ENCODE measurements at places on chromosomes 16 and 17.

- no peak overlapping the region for H3K4me3 ChIP-seq
- peaks cover 4% of the 10 kb centered on the region for H3K27me3 ChIP-seq
- DNase-seq, result no peak
- peaks cover 4% of the 10 kb centered on the region for H3K4me1 ChIP-seq
- H3K36me3 ChIP-seq, result no peaks in the 10 kb centered on the region
Measured at GRCh38 chr16:47728205-47728604, 267.1 kb downstream of the PHKB start.

- peaks cover 5% of the 10 kb centered on the region for H3K4me1 ChIP-seq
- H3K36me3 ChIP-seq, result no peaks in the 10 kb centered on the region
- H3K27me3 ChIP-seq, result no peaks in the 10 kb centered on the region
Measured at GRCh38 chr17:16931318-16932060, 40.4 kb downstream of the TNFRSF13B start.

GRCh38 chr16:69756705-69757104 is 2.0 kb upstream of the NOB1 start:
- DNase-seq, result no peak
- H3K4me3 ChIP-seq, result no peak overlapping the region
- H3K4me1 ChIP-seq, result peaks cover 23% of the 10 kb centered on the region
- H3K27me3 ChIP-seq, result no peaks in the 10 kb centered on the region
- H3K36me3 ChIP-seq, result peaks cover 20% of the 10 kb centered on the region
- H3K27ac ChIP-seq, result no peak overlapping the region

- H3K36me3 ChIP-seq, result peaks cover 12% of the 10 kb centered on the region
- no peaks in the 10 kb centered on the region for H3K27me3 ChIP-seq
- DNase-seq, result no peak
- H3K4me1 ChIP-seq, result peaks cover 4% of the 10 kb centered on the region
- H3K4me3 ChIP-seq, result no peak overlapping the region
Measured at GRCh38 chr16:81353895-81354294, 39.1 kb downstream of the GAN start.

DNA sequence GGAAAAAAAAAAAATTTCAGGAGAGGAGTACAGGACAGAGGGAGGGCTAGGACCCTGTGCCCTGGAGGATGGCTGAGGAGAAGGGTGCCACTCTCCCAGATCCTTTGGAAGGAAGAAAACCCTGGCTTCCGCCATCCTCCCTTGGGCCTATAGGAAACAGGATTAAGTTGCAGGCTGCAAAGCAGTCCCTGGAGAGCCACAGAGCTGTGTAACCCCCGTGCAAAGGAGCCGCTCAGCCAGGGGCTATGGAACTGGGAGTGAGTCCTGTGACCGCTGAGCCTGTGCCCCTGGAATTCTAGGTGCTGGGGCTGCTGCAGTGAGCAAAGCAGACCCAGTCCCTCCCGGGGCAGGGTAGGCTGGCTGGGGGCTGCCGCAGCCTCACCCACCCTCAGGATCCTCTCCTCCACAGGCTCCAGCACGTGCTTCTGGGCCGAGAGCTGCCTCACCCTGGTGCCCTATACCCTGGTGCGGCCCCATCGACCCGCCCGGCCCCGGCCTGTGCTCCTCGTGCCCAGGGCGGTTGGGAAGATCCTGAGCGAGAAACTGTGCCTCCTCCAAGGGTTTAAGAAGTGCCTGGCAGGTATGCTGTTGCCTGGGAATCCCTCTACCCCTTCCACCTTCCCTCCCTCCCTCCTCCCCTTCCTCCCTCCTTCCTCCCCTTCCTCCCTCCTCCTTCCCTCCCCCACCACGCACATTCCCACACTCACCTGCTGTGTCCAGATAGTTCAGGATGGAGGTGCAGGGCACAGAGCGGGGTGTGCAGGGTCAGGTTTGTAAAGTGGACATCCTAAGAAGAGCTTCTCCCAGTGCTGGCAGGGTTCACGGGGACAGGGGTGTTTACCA is 15.3 kb downstream of the SGSH start:
- no peak overlapping the region for H3K4me3 ChIP-seq
- no peaks in the 10 kb centered on the region for H3K4me1 ChIP-seq
- no peaks in the 10 kb centered on the region for H3K36me3 ChIP-seq
- H3K27me3 ChIP-seq, result no peaks in the 10 kb centered on the region
- no peak overlapping the region for H3K27ac ChIP-seq
- no peak for DNase-seq
